ENCODE measurements at places on chromosomes 3 and 15.

GRCh38 chr3:186137051-186137685, 28.3 kb upstream of the ETV5 start:
- DNase-seq, result no peak

DNA sequence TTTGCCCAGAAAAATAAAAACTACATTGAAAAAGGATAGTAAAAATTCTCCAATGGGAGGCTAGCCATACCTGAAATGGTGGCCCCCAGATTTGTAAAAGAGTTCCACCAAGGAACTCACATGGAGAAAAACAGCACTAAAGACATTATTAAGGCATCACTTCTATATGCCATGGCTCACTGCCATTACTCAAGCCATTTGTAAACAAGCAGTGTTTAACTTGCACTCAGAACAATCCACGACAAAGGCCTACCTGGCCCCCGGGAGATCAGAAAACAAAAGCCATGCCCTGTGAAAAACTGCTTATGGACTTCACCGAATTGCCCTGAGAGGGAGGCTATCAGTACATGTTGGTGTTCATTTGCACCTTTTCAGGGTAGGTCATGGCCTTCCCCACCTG, 19.6 kb downstream of the CCR8 start:
- no peak for DNase-seq

DNA sequence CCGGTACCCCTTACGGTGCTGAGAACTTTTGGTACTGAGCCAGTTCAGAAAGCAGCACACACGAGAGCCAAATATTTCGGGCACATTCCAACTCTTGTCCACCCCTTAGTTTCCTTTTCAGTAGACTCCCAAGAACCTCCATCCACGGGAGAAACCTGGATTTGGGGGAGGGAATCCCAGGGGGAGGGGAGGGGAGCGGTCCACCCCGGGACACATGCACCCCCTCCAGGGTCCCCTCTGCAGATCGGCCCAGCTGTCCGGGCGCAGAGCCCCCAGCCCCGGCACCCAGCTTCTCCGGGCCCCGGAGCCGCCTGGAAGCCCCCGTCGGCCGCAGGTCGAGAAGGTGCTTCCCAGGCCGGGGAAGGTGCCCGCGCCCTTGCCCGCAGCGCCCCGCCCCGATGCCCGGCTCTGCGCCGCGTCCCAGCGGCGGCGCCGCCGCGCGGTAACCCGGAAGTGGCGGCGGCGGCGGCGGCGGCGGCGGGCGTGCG, 455 bp upstream of the ABHD17C start:
- DNase-seq, result peak; percentile 22

DNA sequence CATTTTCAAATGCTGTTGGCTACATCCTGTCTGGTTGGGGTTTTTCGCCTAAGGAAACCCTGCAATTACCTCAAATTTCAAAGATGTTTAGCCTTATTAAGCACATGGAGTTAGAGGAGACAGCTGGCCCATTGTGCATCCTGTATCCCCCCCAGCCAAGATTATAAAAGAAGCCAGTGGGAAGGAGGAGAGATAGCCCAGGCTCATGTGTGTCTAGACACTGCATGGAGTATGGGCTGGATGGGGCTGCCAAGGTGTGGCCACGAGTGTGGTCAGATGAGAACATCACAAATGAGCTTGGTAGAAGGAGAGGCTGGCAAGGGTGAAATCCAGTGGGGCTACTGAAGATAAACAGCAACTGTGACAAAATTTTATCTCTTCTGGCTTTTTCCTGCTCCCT, 270.0 kb upstream of the TBC1D5 start:
- no peak for DNase-seq

GRCh38 chr3:37519661-37520060, 342.0 kb upstream of the CTDSPL start:
- DNase-seq, result no peak

- no peak for DNase-seq
Observed at GRCh38 chr15:36966708-36967107, 133.6 kb downstream of the MEIS2 start.

DNA sequence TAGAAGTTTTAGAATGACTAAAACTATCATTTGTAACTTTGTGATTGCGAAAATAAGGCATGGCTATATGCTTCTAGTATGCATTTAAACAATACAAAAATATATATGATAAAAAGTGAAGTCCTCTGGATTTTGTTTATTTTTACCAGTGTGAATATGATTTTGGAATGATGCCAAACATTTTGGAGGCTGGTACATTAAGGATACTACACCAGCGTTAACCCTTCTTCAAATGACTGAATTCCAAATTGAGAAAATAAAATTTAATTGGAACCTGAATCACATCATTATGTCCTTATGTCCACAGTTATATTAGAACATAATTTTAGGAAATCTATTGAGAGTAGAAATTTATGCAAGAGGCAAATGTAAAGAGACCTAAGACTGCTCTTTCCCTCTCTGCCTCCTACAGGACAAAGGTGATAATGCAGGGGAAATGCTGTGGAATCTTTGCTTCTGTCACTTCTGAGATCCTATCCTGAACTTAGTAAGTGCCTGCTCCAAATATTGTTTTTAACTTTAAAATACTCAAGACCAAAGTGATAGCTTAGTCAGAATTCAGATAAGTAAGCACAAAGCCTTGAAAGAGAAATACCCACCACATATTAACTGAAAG, 121.1 kb upstream of the NANOGP8 start:
- no peak for DNase-seq

DNA sequence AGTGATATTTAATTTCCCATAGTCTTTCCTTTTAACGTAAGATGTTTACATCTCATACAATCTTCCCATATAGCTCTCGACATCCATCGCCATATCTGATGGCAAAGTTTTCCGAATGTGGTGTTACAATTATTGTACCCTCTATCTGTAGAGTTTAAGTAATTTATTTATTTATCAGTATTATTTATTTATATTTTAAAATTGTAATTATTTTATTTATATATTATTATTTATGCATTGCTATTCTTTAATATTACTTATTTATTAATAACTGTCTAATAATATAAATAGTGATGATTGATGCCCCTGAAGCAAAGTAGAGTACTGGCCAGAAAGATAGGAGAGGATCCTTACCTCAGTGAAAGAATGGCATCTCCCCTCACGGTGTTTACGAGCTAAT, 812.9 kb downstream of the VGLL3 start:
- no peak for DNase-seq

DNA sequence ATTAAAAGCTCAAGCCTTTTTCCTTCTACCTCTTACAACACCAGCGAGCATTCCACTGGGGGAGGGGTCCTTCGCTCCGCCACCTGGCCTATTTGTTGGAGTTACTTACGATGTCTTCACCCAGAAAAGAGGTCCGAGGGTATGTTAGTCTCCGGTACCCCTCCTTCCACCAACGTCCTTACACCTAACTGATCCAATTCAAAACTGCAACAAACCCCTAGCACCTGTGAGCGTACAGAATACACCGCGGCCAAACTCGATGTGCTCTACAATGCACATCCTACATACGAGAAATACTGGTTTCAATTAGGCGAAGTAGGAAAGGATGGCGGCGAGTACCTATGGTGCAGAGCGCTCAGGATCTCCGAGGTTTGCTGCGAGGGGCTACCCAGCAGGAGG, 944 bp downstream of the SLITRK3 start:
- DNase-seq, result no peak

- DNase-seq, result no peak
Observed at GRCh38 chr3:69866988-69867720, 127.9 kb downstream of the MITF start.

- no peak for DNase-seq
Observed at GRCh38 chr15:31461911-31462480, 135.4 kb downstream of the KLF13 start.

DNA sequence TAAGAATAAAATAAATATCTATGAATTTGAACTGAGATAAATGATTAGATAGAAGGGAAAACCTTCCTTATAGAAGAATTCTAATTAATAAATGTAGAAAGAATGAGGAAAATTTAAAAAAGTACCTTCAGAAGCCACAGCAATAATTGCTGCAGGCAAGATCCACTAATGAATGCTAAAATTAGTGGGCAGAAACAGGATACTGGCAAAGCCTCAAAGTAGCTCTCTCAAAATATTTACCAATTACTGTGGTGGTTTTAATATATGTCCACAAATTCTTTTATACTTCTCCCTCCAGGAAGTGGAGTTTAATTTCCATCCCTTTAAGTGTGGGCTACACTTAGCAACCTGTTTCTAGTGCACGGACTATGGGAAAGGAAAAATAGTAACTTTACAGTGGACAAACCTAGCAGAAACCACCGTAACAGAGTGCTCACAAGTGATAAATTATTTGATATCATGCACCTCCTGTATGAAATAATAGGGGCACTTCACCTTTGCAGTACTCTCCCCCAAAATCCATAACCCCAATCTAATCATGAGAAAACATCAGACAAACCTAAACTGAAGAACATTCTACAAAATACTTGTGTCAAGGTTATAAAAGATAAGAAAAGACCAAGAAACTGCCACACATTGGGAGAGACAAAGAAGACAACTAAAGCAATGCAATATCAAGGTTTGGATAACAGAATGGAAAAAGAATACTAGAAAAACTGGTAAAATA, 6.8 kb downstream of the PEAK1 start:
- no peak for DNase-seq

DNA sequence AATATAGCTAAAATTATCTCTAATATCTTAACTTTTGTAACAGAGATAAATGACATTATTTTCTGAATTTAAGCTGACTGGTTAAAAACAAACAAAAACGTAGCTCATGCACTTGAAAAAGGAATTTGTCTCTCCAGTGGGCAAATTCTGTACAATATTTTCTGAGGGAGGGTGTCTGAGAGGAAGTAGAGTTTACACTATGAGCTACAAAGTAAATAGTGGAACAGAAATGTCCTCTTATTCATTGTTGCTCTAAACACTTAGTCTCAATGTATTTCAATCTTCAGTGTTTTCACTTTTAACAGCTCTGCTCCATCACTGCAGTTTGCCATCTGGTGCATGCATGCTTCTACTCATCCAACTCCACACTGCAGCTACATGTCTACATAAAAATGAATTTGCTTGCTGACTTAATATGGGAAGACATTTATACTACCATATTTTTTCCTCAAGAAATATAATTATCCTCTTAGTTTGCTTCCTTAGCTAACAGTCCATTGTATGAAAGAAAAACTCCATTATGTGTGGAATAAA, 817.4 kb upstream of the LMCD1 start:
- DNase-seq, result no peak
